K562 (cell line): ENCODE measurements at places on chromosomes 7 and 10.
A peak's percentile ranks its signal among the peaks of the same experiment; 100 is the strongest.

GRCh38 chr7:38950309-38950708 lies 27.4 kb upstream of the POU6F2 start:
- H3K4me1 ChIP-seq, result no peaks in the 10 kb centered on the region
- no peak overlapping the region for H3K4me3 ChIP-seq
- H3K27ac ChIP-seq, result no peak overlapping the region
- H3K36me3 ChIP-seq, result no peaks in the 10 kb centered on the region
- H3K27me3 ChIP-seq, result peaks cover 11% of the 10 kb centered on the region; the same call in 2 of the 3 replicates
- no peak for DNase-seq

DNA sequence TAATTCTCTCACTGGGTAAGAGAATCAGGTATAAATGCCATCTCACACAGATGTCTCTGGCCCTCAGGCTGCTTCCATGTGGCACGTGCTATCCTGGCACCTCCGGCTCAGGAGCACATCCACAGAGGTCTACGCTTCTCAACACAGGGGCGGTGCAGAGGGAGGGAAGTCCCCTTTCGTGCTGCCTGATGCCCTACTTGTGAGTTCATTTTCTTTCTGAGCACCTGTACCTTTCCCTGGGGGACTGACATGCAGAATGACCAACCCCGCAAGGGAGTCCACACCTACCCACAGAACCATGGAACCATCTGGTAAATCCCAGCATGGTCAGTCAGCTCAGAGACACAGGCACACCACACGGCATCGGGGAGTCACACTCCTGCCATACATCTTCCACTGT lies 99.0 kb upstream of the SAMD8 start:
- no peak for DNase-seq
- no peak overlapping the region for H3K27ac ChIP-seq
- no peaks in the 10 kb centered on the region; the same call in 1 of the 2 replicates for H3K27me3 ChIP-seq
- no peaks in the 10 kb centered on the region for H3K4me1 ChIP-seq
- H3K4me3 ChIP-seq, result no peak overlapping the region

- no peak overlapping the region for H3K4me3 ChIP-seq
- H3K36me3 ChIP-seq, result no peaks in the 10 kb centered on the region
- H3K27me3 ChIP-seq, result no peaks in the 10 kb centered on the region
- no peak overlapping the region for H3K27ac ChIP-seq
- DNase-seq, result peak; percentile 63
These were observed 22.8 kb upstream of the TTYH3 start for GRCh38 chr7:2608921-2609411.

GRCh38 chr10:20085115-20085514 lies 268.9 kb downstream of the PLXDC2 start:
- H3K4me1 ChIP-seq, result no peaks in the 10 kb centered on the region
- H3K36me3 ChIP-seq, result no peaks in the 10 kb centered on the region
- H3K27me3 ChIP-seq, result no peaks in the 10 kb centered on the region
- DNase-seq, result no peak
- H3K4me3 ChIP-seq, result no peak overlapping the region

DNA sequence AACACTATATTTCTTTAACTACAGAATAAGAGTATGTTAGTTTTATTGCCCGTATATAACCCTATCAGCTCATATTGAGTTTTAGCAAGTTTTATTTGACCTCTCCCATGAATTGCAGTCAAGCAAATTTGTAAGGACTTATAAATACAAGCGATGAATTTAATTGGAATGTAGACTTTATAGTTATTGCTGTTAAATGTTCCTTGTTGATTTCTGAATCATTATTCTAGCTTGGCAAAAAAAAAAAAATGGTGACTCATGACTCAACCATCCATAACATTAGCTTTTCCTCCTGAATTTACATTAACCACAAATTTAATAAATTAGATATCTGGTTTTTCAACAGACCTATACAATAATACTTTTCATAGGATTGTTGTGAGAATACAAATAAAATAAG lies 334.0 kb upstream of the LRRTM3 start:
- no peaks in the 10 kb centered on the region for H3K36me3 ChIP-seq
- H3K27me3 ChIP-seq, result no peaks in the 10 kb centered on the region
- no peak overlapping the region for H3K4me3 ChIP-seq
